ENCODE measurements at places on chromosomes 1 and 21.
A peak's percentile ranks its signal among the peaks of the same experiment; 100 is the strongest.

DNA sequence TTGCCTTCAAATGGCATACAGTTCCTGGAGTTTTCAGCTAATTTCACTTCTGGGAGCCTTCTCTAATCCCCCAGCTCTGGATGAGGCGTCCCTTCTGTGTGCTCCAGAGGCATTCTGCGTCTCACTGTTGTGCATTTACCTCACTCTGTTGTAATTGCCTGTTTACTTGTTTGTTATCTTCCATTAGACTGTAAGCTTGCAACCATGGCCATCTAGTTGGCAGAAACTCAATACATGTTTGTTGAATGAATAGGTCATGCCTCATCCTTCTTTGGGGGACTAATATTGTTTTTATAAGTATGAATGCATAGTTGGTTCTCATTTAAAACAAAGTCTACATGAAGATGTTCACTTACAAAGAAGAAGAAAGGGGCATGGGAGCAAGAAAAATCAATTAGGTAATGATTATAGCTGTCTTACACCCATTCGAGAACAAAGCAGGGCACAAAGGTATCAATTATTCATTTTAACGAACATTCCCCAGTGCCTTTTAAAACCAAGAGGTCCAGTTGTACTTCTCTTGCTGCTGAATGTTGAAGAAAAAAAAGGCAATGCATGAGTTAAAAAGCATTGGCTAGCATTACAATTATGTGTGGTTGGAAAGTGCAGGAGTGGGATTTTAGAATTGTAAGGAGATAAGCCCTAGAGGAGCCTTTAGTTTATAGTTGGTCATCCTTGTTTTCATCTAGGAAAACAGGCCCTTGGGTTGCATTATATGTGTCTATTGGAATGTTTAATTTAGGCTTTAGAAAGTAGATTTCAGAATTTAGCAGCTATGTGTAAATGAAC lies 6.0 kb downstream of the RGL1 start:
- H3K27ac ChIP-seq = no peak overlapping the region
- no peaks in the 10 kb centered on the region for H3K36me3 ChIP-seq
- peaks cover 3% of the 10 kb centered on the region for H3K4me1 ChIP-seq
- no peak overlapping the region for H3K4me3 ChIP-seq
- DNase-seq = no peak
- peaks cover 25% of the 10 kb centered on the region for H3K27me3 ChIP-seq

DNA sequence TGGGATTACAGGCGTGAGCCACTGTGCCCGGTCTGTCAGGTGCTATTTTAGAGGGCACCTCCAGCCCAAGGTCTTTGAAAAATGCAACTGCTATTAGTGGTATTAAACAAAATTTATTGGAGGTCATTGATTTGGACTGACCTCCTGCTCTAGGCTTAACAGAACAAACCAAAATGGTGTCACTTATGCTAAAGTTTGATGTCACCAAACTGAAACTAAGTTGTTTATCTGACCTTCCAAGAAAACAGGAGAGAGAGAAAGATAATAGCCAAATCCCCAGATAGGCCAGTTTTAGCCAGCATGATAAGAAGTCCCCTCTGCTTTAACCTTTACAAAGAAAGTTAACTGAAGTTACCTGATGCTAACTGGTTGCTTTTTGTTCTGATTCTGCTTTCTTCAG lies 8.1 kb upstream of the INAVA start:
- peaks cover 52% of the 10 kb centered on the region for H3K4me1 ChIP-seq
- no peak for DNase-seq
- peak overlapping the region; percentile 68 for H3K4me3 ChIP-seq
- H3K27me3 ChIP-seq = no peaks in the 10 kb centered on the region
- H3K36me3 ChIP-seq = peaks cover 8% of the 10 kb centered on the region
- peak overlapping the region; percentile 89 for H3K27ac ChIP-seq

DNA sequence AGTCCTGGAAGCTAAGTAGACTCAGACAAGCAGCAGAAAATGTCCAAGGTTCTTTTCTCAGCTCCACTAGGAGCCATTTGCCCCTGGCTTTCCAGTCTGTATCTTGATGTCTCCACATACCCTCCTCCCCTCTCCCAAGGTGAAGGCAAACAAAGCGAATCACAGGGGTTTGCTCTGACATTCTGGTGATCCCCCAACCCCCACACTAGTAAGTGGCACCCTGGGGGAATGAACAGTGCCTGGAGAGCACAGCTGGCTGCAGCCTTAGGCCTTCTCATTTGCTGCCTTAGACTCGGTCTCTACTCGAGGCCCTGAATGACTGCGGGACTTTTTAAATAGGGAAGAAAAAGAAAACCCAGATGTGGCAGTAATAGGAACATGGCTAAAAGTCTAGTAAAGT lies 15.3 kb downstream of the ERI3 start:
- H3K27me3 ChIP-seq = no peaks in the 10 kb centered on the region
- peaks cover 23% of the 10 kb centered on the region for H3K36me3 ChIP-seq
- DNase-seq = no peak
- H3K4me3 ChIP-seq = no peak overlapping the region

GRCh38 chr1:48102766-48103165 lies 105.6 kb upstream of the TRABD2B start:
- H3K4me3 ChIP-seq = no peak overlapping the region
- no peaks in the 10 kb centered on the region for H3K4me1 ChIP-seq
- DNase-seq = no peak
- H3K27ac ChIP-seq = no peak overlapping the region
- no peaks in the 10 kb centered on the region for H3K36me3 ChIP-seq

DNA sequence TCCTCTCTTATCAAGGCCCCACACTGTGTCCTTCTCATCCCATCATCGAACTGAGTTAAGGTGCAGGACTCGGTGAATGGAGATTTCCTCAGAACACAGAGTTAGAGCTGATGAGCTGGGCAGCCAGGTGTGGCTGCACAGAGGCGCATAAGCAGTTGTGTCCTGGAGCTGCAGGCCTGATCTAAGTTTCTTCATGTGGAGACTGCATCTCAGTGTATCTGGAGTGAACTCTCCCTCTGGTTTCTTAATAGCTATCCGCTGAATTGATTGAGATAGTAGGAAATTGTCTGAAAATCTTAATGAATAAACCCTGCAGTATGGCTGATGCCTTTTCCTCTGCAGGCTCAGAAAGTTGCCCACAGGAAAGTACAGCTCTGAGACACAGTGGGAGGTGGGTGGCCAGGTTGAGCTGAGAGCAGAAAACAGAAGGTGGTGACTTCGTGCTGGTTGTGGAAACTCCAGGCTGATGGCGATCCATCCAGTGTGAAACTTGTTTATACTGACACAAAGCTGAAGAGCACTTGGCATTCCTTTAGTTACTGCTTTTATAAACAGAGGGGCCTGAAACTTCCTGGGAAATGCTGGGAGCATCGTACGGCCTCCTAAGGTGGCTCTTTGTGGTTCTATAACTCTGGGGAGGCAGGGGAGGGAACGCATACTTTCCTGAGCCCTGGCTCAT lies 67.4 kb upstream of the F3 start:
- no peak overlapping the region for H3K27ac ChIP-seq
- H3K36me3 ChIP-seq = no peaks in the 10 kb centered on the region
- H3K4me1 ChIP-seq = no peaks in the 10 kb centered on the region
- no peak overlapping the region for H3K4me3 ChIP-seq
- H3K27me3 ChIP-seq = peaks cover 9% of the 10 kb centered on the region

DNA sequence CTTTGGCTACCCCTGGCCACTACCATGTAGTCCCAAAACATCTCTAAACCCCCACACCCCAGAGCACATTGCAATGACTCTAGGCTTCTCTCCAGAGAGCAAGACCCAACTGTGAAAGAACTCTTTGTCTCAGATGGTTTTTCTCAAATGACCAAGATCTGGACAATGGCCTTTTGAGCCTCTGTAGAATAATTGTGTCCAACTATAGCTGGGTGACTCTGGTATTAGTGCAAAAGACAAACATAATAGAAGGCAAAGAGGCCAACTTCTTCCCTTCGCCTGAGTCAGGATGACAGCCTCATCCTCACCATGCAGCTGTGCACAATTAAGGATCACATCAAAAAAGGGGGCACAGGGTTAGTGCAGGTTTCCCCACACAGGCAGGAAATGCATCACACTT lies 139.6 kb downstream of the BRINP2 start:
- no peaks in the 10 kb centered on the region for H3K4me1 ChIP-seq
- H3K27me3 ChIP-seq = no peaks in the 10 kb centered on the region
- no peak overlapping the region for H3K27ac ChIP-seq
- no peak for DNase-seq
- H3K36me3 ChIP-seq = no peaks in the 10 kb centered on the region
- H3K4me3 ChIP-seq = no peak overlapping the region

DNA sequence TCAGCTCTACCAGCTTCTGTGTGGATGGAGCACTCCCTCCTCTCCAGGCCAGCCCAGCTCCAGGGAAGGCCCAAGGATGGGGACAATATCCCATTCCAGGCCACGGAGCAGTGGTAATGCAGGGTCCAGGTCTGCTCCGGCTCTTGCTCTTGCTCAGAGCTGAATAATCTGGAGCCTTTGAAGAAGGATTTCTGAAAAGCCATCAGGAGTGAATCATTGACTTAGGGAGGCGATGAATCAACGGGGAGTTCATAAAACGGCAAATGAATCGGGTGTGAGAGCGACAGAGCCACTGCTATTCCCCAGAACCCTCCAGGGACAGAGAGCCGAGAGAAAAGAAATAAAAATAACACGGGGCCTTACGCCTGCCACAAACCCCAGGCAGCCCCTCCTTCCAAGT lies 7.7 kb downstream of the POU3F1 start:
- H3K27me3 ChIP-seq = peaks cover 55% of the 10 kb centered on the region
- H3K4me3 ChIP-seq = no peak overlapping the region
- H3K27ac ChIP-seq = no peak overlapping the region
- no peaks in the 10 kb centered on the region for H3K36me3 ChIP-seq
- no peaks in the 10 kb centered on the region for H3K4me1 ChIP-seq
- DNase-seq = no peak

DNA sequence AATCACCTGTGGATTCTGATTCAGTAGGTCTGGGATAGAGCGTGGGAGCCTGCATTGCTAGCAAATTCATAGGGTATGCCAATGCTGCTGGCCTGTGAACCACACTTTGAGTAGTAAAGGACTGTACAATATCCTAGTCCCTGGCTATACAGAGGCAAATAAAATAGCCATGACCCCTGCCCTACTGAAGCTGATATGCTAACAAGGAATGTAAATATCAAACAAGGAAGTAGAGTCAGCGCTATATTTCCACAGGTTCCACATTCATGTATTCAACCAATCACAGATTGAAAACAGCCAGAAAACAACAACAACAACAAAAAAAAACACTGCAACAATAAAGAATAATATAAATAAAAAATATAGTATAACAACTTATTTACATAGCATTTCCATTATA lies 77.8 kb downstream of the TM2D1 start:
- H3K4me1 ChIP-seq = no peaks in the 10 kb centered on the region
- H3K27ac ChIP-seq = no peak overlapping the region
- no peaks in the 10 kb centered on the region for H3K36me3 ChIP-seq
- DNase-seq = no peak
- H3K4me3 ChIP-seq = no peak overlapping the region

DNA sequence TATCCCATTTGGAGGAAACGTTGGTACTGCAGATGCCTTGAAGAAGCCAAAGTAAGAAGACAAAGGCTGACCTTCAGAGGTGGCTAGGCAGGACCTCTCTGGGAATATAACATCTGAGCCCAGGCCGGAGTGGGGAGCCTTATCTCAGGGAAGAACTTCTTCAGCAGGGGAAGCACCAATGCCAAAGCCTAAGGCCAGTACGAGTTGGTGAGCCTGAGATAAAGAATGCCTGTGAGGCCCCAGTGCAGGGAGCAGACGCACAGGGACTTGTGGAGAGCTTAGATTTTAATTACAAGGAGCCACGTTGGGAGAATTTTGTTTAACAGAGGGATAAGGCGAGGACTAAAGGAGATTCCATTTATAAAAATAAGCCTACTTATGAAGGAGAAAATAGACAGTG lies 468.8 kb upstream of the RUNX1 start:
- no peaks in the 10 kb centered on the region for H3K36me3 ChIP-seq
- H3K4me3 ChIP-seq = no peak overlapping the region
- no peak for DNase-seq
- no peak overlapping the region for H3K27ac ChIP-seq

DNA sequence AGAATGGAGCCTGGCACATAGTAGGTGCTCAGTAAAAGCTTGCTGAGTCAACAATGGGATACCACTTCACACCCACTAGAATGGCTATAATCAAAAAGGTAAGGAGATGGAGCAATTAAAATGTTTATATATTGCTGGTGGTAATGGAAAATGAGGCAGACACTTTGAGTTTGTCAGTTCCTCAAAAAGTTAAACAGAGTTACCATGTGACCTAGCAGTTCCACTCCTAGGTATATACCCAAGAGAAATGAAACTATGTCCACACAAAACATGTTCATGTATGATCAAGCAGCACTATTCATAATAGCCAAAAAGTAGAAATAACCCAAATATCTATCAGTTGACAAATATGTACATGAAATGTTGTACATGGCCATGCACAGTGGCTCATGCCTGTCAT lies 74.8 kb upstream of the ECE1 start:
- DNase-seq = no peak
- no peaks in the 10 kb centered on the region for H3K36me3 ChIP-seq
- no peaks in the 10 kb centered on the region for H3K27me3 ChIP-seq
- H3K4me3 ChIP-seq = no peak overlapping the region
- H3K27ac ChIP-seq = no peak overlapping the region

DNA sequence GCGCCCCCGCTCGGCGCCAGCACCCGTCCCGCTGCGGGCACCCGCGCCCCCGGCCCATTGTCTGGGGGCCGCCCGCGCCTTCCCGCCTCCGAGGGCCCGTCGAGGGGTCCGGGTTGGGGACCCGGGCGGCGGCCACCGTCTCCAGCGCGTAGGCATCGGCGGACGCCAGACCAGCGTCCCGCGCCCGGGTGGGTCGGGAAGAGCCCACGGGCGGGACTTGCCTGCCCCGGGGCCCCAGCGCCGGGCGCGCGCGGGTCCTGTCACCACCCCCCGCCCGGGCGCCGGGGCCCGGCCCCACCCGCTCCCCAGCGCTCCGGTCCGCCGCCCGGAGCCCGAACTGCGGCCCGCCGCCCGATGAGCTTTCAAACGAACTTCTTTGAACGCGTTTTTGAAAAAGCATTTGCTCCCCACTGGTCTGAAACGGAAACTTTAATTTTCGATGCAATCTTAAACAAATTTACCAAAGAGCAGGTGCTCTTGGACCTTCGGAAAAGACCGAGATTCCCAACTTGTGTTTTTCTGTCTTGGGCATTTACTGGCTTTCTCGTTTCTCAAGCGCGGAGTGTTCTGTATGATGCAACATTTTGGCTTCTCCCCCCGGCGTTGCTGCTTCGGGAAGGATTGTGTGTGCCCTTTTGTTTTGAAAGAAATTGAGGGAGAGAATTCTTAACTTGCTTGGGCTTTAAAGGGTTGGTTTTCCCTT lies 615 bp downstream of the CLIC4 start:
- H3K4me3 ChIP-seq = peak overlapping the region; percentile 72
- DNase-seq = no peak
- H3K27me3 ChIP-seq = peaks cover 12% of the 10 kb centered on the region
- H3K36me3 ChIP-seq = no peaks in the 10 kb centered on the region
- no peak overlapping the region for H3K27ac ChIP-seq

Data from effector memory CD8-positive, alpha-beta T cell (primary cell).